ENCODE measurements at places on chromosomes 13 and 19.
A peak's percentile ranks its signal among the peaks of the same experiment; 100 is the strongest.

- DNase-seq: no peak
Observed at GRCh38 chr13:107961849-107962608, 253.3 kb downstream of the LIG4 start.

- DNase-seq: peak; percentile 48
Observed at GRCh38 chr19:18009412-18010066, 1.6 kb downstream of the ARRDC2 start.

DNA sequence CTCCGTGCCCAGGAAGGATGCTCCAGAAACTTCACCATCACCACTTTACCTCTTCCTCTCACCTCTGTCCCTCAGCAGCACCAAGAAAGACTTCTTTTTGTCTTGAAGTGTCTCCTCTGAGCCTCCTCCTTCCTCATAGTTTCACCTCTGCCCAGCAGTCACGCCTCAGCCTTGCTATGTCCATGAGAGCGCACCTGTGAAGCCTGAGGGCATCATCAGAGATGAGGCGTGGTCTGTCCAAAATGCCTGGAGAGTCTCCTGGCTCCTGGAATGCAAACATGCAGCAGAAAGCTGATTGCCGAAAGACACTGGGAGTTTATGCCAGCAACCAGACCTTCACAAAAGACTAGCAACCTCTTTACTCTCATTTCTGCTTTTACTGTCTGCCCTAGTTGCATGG lies 336.6 kb downstream of the TEX29 start:
- DNase-seq: no peak

DNA sequence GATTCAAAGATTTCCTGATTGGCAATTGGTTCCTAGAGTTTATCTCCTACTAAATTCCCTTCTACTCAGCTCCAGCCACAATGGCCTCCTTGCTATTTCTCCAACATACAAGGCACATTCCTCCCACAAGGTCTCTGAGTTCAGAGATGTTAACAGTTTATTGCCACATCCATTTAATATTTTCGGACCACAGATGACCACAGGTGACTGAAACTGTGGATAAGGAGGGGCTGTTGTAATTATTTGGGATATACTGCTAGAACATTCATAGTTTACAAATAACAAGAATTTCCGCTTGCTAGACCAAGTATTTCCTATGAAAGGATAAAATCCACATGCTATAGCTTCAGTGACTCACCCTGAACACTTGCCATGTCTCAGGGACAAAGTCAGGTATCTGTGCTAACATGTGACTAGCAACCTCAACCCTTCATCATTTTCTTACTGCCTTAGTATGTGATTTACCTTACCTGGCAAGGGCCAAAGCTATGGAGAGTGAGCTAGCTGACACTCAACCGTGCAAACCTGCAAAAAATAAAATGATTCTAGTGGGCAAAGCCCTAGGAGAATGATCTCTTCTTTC lies 117.7 kb downstream of the TBC1D4 start:
- no peak for DNase-seq

GRCh38 chr13:23003446-23003845 lies 177.3 kb upstream of the SGCG start:
- no peak for DNase-seq

DNA sequence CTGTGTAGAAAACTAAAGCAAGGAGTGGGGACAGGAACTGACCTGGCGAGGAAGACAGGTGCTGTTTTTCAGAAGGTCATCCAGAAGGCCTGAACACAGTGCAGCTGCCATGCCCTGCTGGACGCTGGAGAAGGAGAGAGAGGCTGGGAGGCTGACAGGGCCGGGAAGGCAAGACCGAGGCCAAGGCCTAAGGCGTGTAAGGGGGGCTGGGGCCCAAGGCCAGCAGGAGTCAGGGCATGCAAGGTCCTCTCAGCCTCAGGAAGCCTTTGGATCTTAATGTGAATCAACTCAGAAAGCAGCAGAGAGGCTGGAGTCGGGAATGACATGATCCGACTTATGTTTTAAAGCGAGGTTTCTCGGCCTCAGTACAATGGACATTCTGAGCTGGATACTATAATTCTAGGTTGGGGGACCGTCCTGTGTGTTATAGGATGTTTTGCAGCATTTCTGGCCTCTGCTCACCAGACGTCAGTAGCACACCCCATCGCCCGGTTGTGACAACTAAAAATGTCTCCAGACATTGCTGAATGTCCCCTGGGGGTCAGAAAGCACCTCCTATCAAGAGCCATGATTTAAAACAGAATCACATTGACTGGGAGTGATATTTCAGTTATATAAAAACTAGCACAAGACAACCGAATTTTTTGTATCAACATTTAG lies 530.4 kb downstream of the MYO16 start:
- no peak for DNase-seq

GRCh38 chr13:72638059-72638815 lies 89.2 kb downstream of the MZT1 start:
- no peak for DNase-seq

GRCh38 chr13:28041031-28041461 lies 52.6 kb upstream of the URAD start:
- no peak for DNase-seq

DNA sequence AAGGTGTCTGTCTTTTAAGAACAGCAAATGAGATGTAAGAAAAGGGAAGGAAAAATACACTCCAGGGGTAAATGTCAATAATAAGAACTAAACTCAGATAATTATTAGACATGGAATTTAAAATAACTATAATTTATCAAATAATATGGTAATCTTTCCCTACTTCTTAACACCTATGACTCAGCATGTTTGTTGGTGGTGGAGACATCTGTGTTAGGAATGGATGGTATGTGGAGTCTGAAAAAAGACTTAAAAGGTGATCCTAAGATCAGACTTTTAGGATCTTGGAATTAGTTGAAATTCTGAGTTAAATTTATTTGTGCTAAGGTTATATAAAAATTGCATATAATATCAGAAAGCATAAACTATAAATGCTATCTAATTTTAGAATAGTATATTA lies 915.1 kb downstream of the SLITRK5 start:
- DNase-seq: no peak

- no peak for DNase-seq
Observed at GRCh38 chr13:91032104-91032503, 315.4 kb upstream of the MIR17HG start.

GRCh38 chr19:41959056-41960053 lies at the start of gene RABAC1:
RABAC1 (minus strand) TSS chr19:41959321; CDS start chr19:41959292, 29 bp downstream.
- DNase-seq: peak; percentile 93

GRCh38 chr19:6632002-6632621 lies 37.8 kb downstream of the TNFSF14 start:
- DNase-seq: peak; percentile 89

DNA sequence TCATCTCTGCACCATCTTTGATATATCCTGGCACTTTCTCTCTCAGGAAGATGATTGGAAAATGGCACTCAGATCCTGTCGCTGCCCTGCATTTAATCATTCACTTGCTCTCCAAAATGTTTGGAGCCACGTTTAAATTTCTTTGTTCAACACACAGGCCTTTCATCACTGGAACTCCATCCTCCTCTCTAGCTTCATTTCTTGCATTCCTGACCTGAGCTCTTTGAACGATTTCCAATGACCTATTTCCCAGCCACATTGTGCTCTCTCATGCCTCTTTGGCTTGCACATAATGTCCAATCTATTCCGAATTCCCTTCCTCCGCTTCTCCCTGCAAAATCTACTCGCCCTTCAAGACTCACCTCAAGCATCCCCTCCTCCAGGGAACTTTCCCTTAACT lies 287.4 kb upstream of the NBEA start:
- DNase-seq: no peak

DNA sequence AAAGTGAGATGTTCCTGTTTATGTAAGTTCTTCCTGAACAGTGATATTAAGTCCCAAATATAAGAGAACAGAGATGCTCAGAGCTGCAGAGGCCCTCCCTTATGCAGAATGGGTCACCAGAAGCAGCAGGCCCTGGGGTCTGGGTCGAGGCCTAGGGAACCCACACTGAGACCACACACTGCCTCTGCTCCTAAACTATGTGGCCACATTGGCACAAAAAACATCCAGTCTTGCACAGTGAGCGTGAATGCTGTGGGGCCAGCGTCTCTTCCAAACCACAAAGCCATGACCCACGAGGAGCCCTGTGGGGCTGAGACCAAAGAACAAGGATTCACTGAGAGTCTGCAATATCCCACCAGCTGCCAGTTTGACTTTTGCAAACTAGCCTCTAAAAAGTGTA lies 23.6 kb downstream of the PROZ start:
- DNase-seq: no peak

- DNase-seq: no peak
Observed at GRCh38 chr13:60135344-60135743, 28.4 kb downstream of the DIAPH3 start.

- no peak for DNase-seq
Observed at GRCh38 chr13:64332048-64332447, 2898.1 kb downstream of the PCDH9 start.

GRCh38 chr13:25371875-25372283 lies at the start of gene ATP8A2:
ATP8A2 (plus strand) TSS chr13:25371974; CDS start chr13:25372213, 239 bp downstream.
- no peak for DNase-seq

DNA sequence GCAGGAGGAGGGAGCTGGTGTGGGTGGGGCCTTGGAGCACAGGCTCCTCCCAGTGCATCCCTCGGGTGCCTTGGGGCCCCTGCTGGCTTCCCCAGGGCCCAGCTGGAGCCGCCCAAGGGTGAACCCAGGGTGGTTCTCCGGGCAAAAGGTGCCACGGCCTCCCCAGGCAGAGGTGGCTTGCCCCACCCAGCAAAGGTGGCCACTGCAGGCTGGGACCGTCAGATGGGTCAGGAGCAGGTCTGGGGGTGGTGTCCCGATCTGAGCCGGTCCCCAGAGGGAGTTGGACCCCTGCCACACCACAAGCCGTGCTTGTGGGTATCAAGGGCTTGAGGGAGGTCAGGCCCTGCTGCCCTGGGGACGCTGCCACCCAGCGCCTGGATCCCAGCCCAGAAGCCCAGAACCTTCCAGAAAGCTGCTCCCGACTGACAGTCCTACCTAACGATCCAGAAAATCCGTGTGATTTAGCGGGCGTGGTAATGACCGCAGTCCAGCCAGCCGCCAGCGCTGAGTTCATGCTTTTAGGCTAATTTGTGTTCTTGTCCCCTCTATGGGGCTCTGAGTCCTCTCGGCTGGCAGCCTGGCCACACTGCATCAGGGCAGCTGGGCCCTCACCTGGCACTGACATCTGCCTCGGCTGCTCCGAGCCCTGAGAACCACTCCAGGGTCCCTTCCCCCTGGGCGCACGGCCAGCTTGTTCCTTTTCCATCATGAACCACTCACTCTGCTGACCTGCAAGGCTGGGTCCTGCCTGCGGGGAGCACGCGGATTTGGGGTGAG lies 5.0 kb upstream of the GRIN3B start:
- no peak for DNase-seq

DNA sequence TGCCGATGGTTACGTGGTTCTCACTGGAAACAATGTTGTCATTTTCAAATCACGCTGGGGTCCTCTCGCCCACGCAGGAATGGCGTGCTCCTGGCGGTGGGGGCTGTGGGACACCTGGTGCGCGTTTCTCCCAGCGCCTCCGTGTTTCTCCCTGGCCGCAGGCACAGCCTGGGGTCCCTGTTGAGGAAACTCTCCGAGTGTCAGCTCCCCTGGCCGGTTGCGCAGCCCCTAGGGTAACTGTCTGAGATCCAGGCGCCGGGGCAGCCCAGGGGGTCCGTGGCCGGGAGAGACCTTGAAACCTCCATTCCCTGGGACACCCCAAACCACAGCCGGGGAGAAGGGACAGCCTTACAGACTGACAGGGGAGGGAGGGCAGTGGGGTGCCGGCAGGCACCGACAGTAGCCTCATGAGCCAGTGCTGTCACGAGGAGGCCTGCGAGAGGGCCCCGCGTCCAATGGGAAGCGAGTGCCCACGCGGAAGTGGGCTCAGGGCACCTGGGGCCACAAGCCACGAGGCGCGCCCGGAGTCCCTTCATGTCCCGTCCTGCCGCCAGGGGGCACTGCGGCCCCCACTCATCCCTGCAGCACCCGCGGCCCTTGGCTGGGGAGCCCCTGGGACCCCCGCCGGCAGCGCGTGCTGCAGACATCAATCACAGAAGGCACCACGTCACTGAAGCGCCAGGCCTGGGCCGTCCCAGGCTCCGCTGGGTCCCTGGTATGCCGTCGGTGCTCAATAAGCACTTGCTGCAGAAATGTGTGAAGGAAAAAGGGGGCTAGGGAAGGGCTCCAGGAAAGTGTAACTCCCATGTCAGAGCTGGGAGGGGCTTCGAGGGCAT lies 9.5 kb downstream of the ADAMTSL5 start:
- DNase-seq: peak; percentile 86

DNA sequence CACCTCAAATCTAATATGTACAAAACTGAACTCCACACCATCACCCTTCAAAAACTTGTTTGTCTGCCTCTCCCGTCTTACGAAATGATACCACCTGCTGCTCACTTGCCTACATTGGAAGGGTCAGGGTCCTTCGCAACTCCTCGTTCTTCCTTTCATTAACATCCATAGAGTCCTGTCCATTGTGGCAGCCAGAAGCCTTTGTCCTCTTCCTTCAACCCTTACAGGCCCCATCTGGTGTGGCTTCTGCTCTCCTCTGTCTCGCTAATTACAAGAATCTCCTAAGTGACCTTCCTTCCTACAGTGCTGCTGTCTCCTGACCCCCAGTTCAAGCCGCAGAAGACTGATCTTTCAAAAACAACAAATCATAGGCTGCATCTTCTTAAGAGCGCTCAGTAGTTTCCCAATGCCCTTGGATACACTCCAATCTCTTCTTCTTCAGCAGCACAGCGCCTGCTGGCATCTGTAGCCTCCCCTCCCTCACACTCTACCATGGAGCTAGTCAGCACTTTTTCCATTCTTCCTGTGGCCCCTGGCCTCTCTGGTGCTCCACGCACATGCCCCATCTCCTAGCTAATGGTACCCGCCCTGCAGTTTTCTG lies 382.7 kb downstream of the LIG4 start:
- DNase-seq: no peak

- no peak for DNase-seq
Observed at GRCh38 chr13:32736648-32737047, 150.4 kb downstream of the PDS5B start.

GRCh38 chr19:3321696-3322095 lies 44.7 kb upstream of the NFIC start:
- DNase-seq: no peak

GRCh38 chr19:45471931-45472562 lies 4.3 kb downstream of the FOSB start:
- DNase-seq: no peak

DNA sequence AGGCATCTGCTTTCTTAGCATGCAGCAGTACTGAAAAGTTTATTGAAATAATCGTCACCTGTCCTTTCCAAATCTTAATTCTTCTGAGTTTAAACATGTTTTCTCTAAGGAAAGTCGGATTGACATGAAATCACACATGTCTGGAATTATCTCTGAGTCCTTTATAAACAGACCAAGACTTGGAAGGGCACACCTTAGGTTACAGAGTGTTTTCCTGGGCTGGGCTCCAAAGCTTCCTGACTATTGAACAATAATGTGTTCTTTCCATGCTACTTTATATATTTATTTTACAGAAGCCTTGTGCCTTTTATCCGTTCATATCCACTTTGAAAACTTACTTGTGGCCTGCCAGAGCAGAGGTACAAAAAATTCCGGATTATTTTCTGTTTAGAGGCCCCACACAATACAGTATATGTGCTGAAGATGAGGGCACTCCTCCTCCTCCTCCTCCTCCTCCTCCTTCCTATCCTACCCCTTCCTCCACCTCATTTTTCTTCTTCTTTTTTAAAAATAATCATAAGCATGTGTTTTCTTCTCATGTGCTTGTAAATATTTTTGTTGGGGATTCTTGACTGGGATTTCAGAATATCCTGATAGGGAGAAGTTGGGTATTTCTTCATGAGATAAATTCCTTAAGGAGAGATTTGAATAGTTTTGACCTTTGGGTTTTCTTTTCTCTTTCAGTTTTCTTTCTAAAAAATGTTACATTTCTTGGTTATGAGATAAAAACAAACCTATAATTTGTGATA lies 52.3 kb downstream of the LRCH1 start:
- DNase-seq: no peak

- no peak for DNase-seq
Observed at GRCh38 chr13:113787694-113788093, 28.7 kb downstream of the TMEM255B start.

All from stimulated activated CD8-positive, alpha-beta memory T cell treated with anti-CD3 and anti-CD28 coated beads, Interleukin-4, amount 100 ng/mL, for 48 hours (primary cell).